ENCODE measurements at places on chromosomes 2 and 18.

DNA sequence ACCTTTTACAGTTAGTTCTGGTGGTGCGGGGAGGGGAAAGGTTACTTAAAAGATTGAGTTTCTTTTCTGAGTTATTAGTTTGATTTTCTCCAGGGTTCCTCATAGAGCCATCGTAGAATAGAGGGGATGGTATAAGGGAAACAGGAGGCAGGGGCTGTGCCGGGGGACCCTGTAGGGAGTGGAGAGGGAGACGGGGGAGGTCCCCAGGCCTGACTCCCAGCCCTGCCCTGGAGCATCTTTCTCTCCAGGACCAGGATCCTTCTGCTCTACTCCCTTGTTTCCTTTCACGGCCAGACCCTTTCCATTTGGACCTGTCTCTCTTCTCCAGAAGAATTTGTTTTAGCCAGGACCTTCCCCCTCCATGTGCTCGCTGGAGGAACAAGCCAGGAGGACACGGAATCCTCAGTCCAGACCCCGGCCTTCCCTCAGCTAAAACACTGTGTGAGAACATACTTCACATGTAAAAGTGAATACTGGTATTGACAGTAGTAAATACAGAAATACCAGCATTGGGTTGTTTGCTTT, 35.4 kb downstream of the DGKD start:
- no peak for DNase-seq

GRCh38 chr2:122800781-122801180, 1045.3 kb downstream of the TSN start:
- no peak for DNase-seq

- no peak for DNase-seq
Measured at GRCh38 chr2:26940001-26940400, 30.4 kb upstream of the MAPRE3 start.

- DNase-seq: peak; percentile 5
Measured at GRCh38 chr2:113251118-113251517, 27.6 kb downstream of the PAX8 start.

DNA sequence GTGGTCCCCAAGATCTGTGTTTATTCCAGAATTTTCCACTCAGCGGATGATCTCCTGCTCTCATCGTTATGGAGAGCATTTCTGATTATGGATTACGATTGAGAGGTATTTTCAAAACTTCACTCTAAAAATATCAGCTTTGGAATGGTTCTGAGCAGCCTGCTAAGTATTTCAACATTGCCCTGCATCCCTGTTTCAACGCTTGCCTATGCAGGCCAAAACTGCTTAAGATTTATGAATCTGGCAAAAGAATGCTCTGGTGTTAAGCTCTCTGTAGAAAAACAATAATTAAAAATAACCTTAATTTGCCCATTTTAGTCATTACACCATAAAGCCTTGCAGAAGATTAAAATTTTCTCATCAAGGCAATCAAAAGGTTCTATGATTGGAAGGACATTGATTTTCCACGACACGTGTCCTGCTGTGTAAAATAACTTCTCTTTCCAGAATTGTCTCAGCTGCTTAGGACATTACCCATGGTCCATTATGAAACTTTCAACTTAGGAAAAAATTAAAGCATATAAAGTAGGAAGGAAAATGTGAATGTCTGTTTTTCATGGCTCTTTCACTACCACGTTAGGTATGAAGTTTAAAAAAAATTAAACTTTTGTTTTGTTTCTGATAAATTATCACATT, 229.9 kb downstream of the ACKR3 start:
- no peak for DNase-seq

- DNase-seq: no peak
Measured at GRCh38 chr18:23738575-23738974, 49.3 kb downstream of the LAMA3 start.

GRCh38 chr18:10025711-10026670, 112.2 kb downstream of the VAPA start:
- no peak for DNase-seq

DNA sequence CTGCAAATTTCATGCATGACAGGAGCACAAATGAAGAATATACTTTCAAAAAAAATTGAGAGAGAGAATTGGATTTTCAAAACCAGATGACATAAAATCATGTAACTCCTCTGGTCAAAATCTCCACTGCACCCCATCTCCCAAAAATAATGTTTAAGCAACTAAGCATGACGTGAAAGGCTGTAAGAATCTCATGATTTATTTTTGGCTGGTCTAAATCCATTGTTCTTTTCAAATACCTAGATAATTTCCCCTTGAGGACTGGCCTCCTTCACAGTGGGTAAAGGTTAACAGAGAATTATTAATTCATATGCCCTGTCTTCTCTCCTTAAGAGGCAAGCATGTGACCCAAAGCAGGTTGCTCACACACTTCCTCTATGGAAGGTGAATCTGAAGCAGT, 101.5 kb upstream of the CCDC195 start:
- no peak for DNase-seq

DNA sequence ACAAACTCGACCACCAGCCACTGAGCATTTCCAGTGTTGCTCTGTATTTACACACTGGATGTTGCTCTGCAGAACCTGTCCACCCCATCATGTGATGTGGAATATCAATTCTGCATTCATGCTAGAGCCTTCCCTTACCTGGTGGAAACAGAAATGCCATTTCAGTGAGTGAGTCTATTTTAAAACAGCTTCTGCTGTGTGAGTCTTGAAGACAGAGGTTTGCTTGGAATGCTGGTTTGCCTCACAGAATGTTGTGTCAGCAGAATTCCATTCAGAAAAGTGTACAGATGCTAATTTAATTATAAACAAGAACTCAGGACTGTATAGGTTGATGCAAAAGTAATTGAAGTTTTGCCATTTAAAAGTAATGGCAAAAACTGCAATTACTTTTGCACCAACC, 118.3 kb downstream of the MAP3K20 start:
- DNase-seq: no peak

DNA sequence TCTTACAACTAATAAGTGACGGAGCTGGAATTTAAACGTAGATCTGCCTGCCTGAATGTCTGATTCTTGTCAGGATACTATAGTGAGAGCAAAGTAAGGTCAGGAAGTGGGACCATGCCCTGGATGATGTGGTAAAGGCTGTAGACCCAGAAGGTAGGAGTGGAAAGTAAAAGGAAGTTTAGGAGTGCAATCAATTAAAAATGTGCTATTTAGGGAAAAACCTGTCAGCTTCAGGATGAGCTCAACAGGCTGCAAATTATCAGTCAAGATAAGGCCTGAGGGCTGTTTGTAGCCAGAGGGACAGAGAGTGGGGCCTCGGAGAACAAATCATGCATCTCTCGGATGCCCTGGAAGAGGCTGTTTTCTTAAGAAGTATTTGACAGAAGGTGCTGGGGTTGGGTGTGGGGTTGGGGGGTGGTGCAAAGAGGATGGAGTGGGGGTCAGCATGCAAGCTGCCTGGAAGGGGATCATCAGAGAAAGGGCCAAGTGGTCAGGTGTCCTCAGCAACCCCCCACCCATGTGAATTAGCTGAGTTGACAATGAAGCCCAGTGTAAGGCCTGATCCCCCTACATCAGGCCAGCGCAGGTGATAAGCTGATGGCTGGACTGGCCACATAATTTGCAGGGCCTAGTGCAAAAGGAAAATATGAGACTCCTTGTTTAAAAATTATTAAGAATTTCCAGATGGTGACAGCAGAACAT, 53.2 kb upstream of the MAPRE3 start:
- no peak for DNase-seq

DNA sequence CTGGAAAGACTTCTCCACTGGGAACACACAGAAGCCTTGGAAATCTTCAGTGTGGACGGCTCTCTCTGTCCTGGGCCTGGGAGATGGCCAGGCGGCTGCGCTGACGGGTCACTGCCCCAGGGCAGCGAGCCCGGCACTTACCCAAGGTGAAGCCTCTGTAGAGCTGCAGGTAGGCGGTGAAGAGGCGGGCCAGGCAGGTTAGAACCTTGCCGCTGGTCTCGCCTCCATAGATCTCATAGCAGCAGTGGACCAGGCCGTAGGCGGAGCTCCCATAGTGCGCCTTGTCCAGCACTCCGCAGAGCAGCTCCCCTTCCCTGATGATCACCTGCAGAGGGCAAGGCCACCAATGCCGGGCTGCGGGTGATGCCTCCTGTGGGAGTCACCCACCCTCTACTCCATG, 53.0 kb downstream of the POLR1A start:
- no peak for DNase-seq

- no peak for DNase-seq
Measured at GRCh38 chr2:104772996-104773395, 80.9 kb upstream of the POU3F3 start.

DNA sequence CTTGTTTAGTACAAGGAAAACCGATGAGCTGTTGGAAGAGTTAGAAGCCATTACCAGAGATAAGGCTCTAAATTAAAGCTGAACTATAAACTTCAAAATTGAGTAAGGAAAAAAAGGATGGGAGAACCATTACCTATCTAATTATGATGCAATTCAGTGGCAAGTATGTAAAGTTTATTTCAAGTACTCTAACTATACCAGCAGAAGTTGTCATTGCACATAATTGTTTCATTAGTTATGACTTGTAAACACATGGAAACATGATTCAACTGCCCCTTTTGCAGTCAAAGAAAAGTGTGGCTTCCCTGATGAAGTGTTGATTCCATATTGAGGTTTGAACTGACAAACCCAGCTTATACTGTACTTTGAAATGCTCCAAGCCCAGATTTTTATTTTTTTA, 324.1 kb upstream of the KCNJ3 start:
- no peak for DNase-seq

GRCh38 chr2:39837856-39838453, 58.9 kb upstream of the THUMPD2 start:
- DNase-seq: no peak

GRCh38 chr2:38146275-38146906, 70.4 kb upstream of the CYP1B1 start:
- no peak for DNase-seq

- no peak for DNase-seq
Measured at GRCh38 chr2:164542581-164543021, 78.7 kb downstream of the GRB14 start.

DNA sequence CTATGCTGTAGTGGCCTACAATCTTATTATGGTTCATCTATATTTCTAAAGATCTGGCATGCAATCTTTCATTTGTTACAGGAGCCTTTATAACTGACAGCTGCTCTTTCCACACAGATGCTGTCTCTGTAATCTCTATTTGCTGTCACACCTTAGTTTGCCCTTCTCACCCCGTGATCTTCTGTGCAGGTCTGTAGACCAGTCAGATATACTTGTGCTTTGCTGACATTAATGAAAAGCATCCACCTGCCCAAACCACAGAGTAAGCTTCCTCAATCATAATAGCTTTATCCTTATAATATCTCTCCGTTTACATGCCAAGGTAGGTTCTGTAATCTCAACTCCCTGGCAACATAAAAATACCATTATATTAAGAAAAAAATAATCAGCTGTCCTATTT, 122.4 kb downstream of the GRB14 start:
- DNase-seq: no peak

- DNase-seq: no peak
Measured at GRCh38 chr2:181660181-181660580, 3.3 kb upstream of the CERKL start.

DNA sequence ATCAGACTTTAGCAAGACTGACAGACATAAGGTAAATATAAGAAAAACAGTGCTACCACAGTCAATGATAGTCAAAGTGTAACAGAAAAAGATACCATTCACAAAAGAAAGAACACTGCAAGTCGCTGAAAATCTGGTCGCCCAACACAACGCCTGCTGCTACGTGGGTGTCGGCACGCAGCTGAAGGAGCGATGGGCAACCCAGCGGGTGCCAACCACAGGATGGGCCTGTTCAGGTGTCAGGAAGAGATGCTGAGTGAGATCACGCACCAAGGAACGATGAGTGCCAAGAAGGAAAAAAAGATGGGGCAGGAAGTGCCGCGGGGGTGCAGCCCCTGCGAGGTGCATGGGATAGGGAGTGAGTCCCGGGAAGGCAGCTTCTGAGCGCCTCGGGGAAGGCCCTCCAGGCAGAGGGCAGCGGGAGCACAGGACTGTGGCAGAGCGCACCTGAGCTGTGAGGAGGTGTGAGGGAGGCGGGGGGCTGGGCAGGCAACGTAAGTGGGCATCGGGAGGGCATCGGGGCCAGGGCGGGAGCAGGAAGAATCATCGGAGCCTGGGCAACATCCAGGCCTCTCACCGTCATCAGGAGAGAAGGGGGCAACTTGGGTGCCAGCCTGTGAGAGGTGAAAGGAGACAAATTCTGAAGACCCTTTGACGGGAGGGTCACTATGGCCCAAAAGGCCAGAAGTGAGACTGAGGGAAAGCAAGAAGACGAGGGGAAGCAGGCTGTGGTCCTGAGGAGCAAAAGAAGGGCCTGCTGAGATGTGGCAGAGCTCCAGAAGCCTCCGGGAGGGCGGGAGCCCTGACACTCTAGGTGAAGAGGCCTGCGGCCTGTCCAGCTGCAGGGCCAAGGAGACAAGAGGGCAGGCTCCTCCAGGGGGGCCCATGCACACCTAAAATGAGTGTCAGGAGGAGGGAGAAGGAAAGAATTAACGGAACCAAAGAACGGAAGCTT, 14.8 kb upstream of the MTERF4 start:
- DNase-seq: no peak

DNA sequence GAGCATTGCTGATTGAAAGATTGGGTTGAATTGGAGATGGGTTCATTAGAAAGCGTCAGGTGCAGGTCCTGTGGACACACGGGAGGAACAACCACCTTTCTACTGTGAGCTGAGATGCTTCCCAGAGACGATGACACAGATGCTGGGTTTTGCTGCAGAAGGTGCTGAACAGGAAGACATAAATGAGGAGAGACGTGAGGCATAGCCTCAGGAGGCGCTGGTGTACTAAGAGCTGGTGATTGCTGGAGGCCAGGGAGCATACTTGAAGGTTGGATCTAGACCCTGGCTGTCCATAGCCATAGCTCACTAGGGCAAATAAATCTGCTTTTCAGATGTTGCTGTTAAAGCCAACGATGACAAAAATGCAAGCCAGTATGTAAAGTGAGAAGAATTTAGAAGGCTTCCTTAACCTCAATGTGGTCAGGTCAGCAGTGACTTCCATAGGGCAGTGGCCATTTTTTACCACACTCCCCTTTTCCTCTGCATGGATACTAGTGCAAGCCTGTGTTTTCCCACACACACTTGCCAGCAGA, 153.7 kb downstream of the SOX11 start:
- no peak for DNase-seq

DNA sequence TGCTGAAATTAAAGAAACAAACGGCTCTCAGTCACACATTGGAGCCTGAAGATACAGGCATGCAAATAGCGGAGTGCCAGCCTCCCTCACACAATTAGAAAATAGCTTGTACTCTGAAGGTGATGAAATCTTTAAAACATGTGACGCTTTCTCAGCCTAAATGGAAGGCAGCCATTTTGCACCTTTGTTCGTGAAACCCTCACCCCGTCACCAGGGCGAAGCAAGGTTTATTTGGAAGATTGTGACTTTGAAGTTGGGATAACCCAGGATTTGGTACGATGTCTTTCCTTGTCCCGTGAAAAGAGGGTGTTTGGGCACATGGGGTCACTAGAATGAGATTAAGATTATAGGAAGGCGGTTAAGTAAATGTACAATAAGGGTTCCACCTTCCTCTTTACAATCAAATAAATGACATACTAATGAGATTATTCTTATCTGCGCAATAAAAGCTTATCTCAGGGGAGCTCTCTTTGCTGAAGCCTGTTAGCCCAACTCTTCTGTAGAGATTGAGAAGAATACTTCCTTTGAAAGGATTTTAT, 4.2 kb downstream of the SH3BP4 start:
- no peak for DNase-seq
